ENCODE measurements at places on chromosomes 12 and 14. TPM values are rescaled to one million over a fixed set of nuclear protein-coding genes. Genes with fewer than 3 reads are reported as not detected.

HOXC4 gene
- total RNA-seq, result 3.6 TPM

- peaks cover 3% of the 10 kb centered on the region for H3K36me3 ChIP-seq
- H3K4me3 ChIP-seq, result no peak overlapping the region
- DNase-seq, result no peak
These were observed 61.9 kb downstream of the CHGA start for GRCh38 chr14:92984896-92985295.

GRCh38 chr14:30656190-30656632 is 34.1 kb downstream of the SCFD1 start:
- no peak for DNase-seq
- no peak overlapping the region for H3K27ac ChIP-seq
- H3K4me1 ChIP-seq, result no peaks in the 10 kb centered on the region

GLS2 gene
- 0.97 TPM for total RNA-seq

Data from esophagus muscularis mucosa (tissue), 4 donors.